GM10248 (cell line): ENCODE measurements at places on chromosomes 12 and 14.

- no peak for DNase-seq
These were observed 65.6 kb downstream of the CCDC88C start for GRCh38 chr14:91352053-91352452.

DNA sequence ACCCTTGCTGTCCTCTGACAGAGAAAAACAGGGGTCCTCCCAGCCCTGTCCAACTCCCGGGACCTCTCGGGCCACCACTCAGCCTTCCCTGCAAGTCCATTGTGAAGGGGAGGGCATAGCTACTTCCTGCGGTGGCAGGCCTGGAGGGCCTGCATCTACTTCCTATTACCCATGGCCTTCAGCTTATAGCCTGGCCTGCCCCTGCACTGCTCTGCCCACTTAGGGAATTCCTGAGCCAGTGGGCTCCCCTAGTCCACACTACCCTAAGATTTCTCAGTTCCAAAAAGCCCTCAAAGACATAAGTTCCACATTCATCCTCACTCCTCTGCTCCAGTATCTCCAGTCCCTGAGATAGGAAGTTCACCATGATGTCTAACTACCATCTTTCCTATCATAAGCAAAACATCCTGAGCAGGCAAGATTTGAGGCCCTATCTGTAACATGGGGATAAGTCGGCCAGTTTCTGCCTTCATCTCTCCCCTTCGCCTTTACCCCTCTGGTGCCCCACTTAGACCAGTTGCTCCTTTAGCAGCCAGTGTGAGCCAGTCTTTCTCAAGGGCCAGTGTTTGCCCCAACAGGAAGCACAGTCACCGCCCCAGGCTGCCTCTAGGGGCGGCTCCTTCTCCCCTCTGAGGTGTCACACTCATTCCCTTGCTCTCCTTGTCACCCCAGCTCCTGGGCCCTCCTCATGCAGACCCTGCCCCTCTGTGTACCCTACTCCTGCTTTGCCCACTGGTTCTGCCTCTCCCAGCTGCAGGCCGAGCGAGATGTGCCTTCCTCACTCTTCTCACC, 10.9 kb downstream of the HDAC7 start:
- no peak for DNase-seq

DNA sequence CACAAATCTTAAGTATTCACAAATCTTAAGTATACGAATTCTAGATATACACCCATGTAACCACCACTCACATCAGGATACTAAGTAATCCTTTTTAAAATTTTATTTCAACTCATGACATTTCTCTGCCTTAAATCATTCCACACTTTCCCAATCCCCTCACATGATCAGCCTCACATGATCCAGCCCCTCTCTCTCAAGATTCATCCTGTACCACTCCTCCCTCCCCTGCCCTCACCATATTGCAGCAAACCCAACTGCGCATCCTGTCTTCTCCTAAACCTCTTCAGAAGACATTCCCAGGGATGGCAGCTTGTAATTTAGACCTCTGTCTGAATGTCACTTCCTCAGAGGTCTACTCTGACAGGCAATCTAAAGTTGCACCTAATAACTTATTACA, 1.7 kb upstream of the EIF4B start:
- no peak for DNase-seq

DNA sequence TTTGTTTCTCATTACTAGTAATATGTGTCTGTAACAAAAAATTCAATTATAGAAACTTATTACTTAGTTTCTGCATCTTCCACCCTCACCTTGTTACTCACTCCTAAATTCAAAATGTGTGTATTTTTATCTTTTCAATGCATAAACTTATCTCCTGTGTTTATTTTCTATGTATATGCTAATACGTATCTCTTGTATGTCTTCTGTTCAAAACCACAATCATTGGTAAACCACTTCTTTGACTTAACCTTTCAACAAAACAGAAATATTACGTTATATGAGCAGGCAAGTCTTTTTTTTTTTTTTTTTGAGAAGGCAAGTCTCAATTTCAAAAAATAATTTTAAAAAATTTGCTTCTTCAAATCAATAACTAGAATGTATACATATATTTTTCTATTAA, 39.2 kb upstream of the RPH3A start:
- no peak for DNase-seq

GRCh38 chr12:46369474-46370379, 2.8 kb downstream of the SLC38A2 start:
- no peak for DNase-seq

- DNase-seq = no peak
These were observed 30.0 kb upstream of the RPLP0 start for GRCh38 chr12:120230974-120231315.

- DNase-seq = peak; percentile 50
These were observed 23.8 kb upstream of the LRTM2 start for GRCh38 chr12:1796515-1797010.

DNA sequence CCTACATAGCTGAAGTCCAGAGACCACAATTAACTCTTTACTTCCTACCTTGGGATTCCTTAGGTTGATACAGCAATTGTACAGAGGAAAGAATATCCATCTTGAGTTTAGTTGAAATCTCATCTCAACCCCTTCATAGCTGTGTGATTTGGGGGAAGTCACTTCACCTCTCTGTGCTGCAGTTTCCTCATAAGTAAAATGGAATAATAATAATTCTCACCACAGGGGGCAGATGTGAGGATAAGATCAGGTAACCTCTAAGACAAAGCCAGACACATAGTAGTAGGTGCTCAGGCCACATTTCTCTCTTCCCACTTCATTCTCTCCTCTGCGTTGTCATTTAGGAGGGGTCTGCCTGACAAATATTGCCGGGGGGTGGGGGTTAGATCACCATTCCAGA, 6.7 kb downstream of the FOXN4 start:
- DNase-seq = no peak

DNA sequence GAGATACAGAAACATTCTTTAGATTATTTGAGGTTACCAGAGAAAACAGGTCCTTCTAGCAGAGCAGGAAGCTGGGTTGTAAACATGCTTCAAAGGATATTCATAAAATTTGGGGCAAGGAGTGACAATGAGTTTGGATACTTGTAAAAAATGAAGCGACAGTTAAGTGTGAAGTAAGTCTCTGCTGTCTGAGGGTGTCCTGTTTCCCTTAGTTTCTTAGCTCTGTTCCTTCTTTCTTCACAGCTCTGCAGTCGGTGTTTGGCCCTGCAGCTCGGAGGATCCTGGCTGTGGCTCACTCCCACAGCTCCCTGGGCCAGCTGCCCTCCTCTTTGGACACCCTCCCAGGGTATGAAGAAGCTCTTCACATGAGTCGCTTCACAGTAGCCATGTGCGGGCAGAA, 10.8 kb downstream of the TMEM52B start:
- DNase-seq = no peak

DNA sequence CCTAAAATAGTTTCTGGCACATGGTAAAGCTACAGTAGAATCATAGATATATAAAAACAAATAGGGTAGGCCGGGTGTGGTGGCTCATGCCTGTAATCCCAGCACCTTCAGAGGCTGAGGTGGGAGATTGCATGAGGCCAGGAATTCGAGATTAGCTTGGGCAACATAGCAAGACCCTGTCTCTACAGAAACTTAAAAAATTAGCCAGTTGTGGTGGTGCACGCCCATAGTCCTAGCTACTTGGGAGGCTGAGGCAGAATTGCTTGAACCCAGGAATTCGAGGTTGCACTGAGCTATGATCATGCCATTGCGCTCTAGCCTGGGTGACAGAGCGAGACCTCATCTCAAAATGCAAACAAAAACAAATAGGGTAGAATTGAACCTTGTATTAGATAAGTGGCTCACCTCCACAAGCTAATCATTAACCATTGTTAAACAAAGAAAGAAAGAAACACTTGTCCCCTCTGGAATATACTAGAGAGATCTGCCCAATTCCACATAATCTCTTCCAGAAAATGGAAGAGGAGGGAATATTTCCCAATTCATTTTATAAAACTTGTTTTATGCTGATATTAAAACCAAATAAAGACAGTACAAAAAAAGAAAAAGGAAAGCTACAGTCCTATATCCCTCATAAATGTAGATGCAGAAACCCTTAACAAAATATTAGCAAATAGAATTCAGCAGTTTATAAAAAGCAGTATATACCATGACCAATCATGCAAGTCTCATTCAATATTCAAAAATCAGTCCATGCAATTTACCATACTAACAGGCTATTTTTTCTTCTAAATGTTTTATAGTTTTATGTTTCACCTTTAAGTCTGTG, 22.7 kb upstream of the DHRS2 start:
- DNase-seq = no peak

- DNase-seq = no peak
These were observed 45.9 kb downstream of the MAP1LC3B2 start for GRCh38 chr12:116604951-116605641.

DNA sequence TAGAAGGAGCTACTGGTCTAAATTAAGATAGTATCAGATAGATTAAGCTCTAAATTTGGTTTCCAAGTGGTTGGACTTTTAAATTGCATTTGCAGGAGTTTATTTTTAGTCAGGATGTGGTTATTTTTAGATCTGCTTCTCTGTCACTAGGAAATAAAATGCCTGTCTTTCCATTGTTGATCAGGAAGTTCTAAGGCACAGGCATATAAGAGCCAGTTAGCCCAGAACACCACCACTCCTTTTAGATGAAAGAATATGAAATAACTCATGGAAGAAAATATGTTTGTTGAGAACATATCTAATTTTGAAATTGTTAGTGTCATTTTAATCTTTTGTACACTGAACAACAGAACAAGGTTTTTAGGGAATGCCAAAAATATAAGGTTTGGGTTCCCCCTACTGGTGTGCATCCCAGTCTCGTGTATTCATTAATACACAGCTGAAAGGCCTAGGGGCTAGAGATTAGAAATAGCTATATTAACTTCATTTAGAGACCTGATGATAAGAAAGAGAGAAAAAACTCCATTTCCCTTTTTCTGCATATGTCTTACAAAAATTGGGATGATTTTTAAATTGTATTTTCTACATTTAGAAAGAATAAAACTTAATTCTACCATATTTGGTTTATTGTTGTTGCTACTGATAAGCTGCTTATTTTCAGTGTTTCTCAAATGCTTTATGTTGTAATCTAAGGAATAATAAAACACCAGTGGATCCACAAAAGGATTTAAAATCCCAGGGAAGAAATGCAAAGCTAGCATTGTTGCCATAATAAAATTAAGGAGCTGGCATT, 67.2 kb downstream of the RIC8B start:
- peak; percentile 50 for DNase-seq

DNA sequence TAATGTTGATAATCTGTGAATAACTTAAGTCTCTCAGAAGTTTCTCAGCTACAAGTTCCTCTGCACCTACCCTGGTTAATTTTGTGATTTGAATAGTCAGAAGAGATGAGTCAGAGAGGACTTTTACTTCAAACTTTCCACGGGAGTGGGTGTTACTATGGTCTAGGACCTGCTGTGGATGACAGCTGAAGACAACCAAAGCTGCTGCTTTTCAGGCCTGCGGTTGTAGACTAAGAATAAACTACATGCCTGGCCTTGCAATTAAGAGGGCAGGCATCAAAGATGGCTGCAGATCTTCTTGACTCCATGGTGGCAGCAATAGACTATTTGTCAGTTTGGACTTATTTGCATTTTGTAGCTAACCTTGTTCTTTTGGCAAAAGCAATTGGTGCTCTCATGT, 227.1 kb upstream of the KRR1 start:
- peak; percentile 50 for DNase-seq

- DNase-seq = no peak
These were observed 67.8 kb downstream of the PELI2 start for GRCh38 chr14:56185992-56186391.

- no peak for DNase-seq
These were observed 19.8 kb downstream of the TSPAN8 start for GRCh38 chr12:71138011-71138410.
